ENCODE measurements at places on chromosomes 3 and 15.

DNA sequence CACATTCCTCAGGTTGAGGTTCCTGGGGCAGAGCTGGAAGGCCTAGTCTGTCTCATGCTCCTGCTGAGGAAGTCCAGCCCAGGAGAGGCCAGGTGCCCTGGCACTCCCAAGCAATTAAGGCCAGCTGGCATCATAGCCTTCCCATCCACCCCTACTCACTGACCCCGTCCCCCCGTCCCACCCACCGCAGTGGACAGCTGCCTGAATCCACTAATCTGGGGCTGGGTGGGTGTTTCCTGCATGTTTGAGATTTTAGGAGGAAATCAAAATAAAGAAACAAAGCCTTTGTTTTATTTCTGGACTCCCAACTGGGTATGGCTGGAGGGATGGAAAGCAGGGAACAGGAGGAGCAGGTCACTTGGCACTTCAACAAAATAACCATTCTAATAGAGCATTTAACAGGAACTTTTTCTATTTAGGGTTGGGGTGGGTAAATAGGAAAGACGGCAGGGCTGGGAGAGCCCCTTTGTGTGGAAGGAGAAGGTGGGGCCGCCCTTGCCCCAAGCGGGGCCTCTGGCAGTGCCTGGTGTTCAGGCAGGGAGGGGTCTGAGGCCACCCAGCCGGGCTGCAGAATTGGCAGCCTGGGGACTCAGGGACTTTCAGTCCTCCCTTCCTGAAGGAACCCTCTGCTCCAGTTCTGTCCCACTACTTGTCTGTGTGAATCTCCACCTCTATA is 8.5 kb downstream of the MRAS start:
- no peak for DNase-seq

DNA sequence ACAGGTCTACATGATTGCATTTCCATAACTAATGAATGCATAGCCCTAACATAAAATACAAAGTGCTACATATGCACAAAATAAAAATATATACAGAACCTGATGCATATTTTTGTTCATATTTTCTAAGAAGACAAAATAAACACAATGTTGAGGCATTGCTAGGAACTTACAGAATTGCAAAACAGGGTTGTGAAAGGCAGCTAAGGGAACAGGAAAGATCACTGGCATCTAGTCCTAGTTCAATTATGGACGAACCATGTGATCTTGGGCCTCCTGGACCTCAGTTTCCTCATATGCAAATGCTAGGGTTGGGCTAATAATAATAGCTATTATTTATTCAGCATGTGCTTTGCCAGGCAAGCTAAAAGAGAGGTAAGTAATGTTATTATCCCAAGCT is 15.5 kb upstream of the NCEH1 start:
- DNase-seq: no peak

DNA sequence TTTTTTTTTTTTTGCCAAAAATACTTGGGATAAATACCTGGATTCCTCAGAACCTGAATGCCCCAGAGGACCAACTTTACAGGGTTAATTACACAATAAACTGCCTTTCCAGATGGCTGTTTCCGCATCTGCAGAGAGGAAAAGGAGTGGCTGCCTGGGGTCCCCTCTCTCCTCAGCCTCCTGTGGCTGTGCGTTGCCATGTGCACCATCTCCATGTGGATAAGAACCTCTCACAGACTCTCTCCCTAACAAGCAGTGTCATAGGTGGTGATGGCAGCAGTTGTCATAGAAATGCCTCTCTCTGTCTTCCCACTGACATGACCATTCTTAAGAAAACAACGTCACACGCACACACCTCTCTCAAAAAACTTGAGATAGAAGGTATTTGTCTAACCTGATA is 179.4 kb downstream of the RPLP1 start:
- DNase-seq: no peak

DNA sequence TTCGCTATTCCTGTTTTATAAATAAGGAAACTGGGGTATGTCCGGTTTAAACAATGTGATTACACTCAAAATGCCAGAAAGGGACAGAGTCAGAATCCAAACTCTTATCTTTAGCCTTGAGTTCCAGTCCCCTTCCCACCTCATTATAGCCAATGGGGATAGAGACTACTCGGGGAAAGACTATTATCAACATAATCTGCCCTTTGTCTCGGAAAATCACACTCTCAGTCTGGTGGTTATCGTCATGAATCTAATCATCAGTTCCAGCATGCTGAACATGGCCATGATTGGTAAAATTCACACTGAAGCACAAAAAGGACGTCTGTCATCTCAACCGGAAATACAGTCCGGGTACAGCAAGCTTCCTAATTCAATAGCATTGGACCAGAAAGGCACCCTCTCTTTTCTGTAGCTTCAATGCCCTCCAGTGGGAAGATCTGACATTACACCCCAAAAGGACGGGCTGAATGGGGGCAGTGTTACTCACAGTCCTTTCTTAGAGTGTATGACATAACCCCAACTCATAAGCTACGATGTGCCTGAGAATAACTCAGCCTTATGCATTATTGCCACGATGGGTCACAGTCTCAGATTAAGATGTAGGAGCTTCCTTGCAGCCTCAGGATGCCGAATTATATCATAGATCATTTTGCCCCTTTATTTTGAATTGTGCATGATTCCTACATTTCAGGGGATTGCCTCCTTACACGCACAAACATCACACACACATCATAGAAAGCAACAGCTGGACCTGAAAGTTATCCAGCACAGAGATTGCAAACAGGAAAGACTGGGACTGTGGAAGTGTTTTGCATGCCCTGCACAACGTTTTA is 390.4 kb upstream of the LMCD1 start:
- DNase-seq: peak; percentile 77

GRCh38 chr3:32684029-32684799 is 774 bp upstream of the CNOT10 start:
- no peak for DNase-seq

- DNase-seq: no peak
Observed at GRCh38 chr3:3196148-3196861, 16.8 kb upstream of the CRBN start.

GRCh38 chr3:15064299-15064834 is 748 bp downstream of the MRPS25 start:
- DNase-seq: no peak

GRCh38 chr15:66859688-66860253 is 157.7 kb downstream of the SMAD6 start:
- DNase-seq: no peak

GRCh38 chr3:37982331-37982730 is 8.3 kb upstream of the VILL start:
- no peak for DNase-seq

- no peak for DNase-seq
Observed at GRCh38 chr15:90757461-90757860, 40.3 kb downstream of the BLM start.

DNA sequence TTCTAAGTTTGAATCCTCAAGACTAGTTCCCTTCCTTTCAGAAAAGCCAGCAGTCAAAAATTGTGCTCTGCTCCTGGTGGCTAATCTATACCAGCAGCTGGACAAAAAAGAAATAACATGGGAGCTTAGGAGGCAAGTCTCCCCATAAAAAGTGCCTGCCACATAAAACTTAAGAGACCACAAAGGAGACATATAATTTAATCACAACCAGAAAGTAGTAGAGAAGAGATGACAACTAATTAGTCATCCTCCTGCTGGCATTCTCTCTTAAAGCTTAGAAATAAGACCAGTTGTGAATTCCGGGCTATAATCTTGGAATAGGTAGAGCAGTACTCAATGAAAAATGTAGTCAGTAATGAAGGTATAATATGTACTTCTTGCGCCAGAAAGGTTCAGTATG is 20.2 kb upstream of the IMPG2 start:
- DNase-seq: no peak

- DNase-seq: no peak
Observed at GRCh38 chr3:27752926-27753325, 30.8 kb upstream of the EOMES start.

GRCh38 chr15:40445421-40445922 is 4.7 kb downstream of the BAHD1 start:
- DNase-seq: no peak

DNA sequence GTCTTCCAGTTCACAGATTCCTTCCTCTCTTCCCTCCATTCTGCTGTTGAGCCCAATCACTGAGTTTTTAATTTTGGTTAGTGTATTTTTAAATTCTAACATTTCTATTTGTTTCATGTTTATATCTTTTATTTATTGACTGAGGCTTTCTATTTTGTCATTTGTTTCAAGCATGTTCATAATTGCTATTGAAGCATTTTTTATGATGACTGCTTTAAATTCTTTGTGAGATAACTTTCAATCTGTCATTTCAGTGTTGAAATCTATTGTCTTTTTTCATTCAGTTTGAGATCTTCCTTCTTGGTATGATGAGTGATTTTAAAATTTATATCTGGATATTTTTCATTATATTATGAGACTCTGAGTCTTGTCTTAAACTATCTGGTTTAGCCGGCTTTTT is 192.3 kb downstream of the RPLP1 start:
- DNase-seq: no peak

DNA sequence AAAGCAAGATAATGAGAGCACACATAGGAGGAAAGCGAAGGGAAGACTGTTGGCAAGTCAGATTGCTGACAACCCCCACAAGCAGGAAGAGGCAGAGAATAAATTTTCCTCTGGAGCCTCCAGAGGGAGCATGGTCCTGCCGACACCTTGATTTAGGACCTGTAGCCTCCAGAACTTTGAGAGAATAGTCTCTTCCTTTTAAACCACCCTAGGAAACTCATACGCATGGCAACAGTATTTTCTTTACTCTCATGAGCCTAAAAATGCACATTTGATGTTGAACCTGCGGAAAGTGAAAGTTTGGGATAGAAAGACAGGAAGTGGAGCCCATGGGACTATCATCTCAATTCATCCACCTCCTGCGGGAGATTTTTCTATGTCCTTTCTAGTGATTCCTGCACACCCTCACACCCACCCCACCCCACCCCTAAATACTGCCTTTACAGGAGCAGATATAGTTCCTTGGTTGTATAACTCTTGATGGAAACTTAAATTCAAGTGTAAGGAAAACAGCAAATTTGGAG is 116.7 kb upstream of the LPP start:
- DNase-seq: no peak

DNA sequence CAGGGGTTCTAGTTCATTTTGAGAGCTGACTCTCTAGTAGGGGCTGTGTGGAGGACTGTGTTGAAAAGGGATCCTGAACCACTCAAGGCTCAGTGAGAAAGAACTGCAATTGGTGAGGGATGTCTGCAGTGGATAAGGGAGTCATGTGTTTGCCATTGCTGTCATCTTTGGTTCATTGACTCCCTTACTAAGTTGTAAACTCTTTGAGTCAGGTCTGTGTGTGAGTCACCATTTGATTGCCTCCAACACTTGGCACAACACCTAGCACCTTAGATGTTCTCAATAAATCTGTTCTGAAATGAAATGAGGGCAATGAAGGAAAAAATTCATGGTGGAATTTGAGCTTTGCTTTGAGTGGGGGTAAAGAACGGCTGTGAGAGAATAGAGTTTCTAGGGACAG is 51.7 kb downstream of the PLS1 start:
- DNase-seq: no peak

- DNase-seq: no peak
Observed at GRCh38 chr3:99873269-99874102, 55.8 kb downstream of the CMSS1 start.

DNA sequence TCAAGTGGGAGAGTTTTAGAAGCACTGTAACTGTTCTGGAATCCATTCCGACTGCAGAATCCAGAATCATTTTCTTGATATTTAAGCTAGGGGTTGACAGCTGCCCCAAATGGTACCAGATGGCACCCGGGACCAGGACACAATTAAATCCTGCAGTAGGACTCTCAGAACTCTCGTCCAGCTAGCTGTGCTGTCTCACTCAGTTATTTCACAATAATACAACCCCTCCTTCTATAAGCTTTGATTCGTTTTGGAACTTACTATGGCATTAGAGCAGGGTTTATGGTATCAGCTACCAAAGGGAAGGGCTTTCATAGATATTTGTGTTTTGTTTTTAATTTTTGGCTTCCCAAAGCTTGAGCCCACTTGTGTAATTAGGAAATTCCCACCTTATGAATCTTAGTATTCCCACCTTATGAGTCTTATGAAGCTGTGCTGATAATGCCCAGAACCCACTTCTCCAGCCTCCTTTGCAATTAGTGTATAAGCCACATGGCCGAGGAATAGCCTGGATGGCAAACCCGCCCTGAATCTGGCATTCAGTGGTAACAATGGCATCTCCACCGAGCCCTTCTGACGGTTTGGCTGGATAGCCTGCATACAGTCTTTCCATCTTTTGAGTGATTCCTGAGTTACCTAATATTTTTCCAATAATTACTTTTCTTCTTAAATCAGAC is 120.1 kb downstream of the UACA start:
- no peak for DNase-seq

DNA sequence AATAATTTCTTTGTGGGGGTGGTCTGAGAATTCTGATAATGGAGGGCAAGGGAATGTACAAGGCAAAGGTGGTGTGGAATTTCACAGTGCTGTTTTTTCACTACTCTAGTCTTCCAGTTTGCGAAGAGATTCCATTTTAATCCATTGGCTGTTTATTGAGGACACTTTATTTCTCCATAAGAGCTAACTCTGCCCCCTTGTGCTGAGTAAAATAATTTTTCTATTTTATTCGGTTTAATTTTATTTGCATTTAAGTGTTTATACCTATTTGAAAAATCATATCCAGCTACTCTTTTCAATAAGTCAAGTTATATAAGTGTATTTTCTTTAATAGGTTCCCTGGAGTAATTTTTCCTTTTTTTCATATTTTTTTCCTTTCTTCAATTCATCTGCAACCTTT is 840.1 kb downstream of the TUSC7 start:
- no peak for DNase-seq

GRCh38 chr3:127535901-127536829 is 54.4 kb downstream of the TPRA1 start:
- peak; percentile 79 for DNase-seq

GRCh38 chr3:42353631-42354030 is 56.8 kb downstream of the LYZL4 start:
- no peak for DNase-seq

DNA sequence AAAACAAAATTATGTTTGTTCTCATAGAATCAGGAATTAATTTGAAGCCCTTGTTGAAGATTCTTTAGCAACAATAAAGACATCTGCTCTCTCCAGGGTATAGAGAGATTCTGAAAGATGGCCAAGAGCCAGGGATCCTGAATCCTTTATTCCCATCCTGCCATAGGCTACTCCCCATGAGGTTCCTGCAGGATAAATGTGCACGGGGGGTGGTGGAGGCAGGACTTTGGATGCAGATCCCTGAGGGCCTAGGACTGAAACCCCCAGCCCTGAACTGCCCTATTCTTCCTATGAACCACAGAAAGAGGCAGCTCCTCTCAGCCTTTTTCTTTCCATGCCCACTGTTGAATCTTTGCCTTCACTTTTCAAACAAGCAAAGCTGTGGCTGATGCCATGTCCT is 17.1 kb downstream of the TMEM108 start:
- no peak for DNase-seq

- no peak for DNase-seq
Observed at GRCh38 chr3:113839551-113839950, 963 bp downstream of the GRAMD1C start.

GRCh38 chr3:14238356-14238755 is 59.7 kb downstream of the LSM3 start:
- DNase-seq: no peak

- DNase-seq: peak; percentile 36
Observed at GRCh38 chr15:25933456-25934158, 70.5 kb upstream of the ATP10A start.
